ENCODE measurements at places on chromosomes 5 and 9. TPM values are rescaled to one million over a fixed set of nuclear protein-coding genes. Genes with fewer than 3 reads are reported as not detected.

TUSC1 gene
- 11.6 TPM for total RNA-seq

DNA sequence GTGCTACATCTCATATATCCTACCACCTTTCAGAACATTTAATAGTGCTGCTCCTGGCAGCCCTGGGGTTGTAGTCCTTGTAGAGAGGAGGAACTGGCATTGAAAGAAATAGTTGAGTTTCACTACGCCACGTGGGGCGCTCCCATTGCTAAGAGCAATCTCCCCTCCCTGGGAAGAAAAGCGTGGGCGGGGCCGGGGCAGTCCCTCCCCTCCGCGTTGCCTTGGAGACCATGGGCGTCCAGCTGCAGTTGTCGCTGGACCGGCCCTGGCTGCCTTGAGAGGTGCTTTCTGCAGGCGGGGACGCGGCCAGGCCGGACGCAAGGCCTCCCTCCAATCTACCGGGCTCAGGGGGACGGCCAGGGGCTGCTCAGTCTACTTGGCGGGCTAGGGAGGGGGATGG lies 368 bp upstream of the CCDC180 start:
- peak; percentile 71 for DNase-seq

DNA sequence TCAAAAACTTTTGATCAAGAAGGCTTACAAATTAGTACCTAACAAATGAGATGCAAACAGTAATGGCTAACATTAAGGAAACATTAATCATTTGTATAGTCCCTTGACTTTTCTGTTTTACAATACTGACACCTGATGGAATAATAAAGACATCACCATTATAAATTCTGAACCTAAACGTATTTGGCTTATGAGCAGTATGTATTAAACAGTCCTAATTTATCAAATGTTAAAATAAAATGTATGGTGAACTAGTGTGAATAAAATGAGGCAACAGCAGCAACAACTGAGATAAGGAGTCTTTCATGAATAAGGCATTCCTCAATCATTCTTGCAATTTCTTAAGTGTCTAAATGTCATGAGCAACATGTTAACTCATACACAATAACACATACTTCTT lies 6.0 kb downstream of the PUM3 start:
- DNase-seq, result no peak

GRCh38 chr5:149265597-149265996 lies 6.1 kb upstream of the AFAP1L1 start:
- DNase-seq, result no peak
